ENCODE measurements at places on chromosomes 13 and 19.

DNA sequence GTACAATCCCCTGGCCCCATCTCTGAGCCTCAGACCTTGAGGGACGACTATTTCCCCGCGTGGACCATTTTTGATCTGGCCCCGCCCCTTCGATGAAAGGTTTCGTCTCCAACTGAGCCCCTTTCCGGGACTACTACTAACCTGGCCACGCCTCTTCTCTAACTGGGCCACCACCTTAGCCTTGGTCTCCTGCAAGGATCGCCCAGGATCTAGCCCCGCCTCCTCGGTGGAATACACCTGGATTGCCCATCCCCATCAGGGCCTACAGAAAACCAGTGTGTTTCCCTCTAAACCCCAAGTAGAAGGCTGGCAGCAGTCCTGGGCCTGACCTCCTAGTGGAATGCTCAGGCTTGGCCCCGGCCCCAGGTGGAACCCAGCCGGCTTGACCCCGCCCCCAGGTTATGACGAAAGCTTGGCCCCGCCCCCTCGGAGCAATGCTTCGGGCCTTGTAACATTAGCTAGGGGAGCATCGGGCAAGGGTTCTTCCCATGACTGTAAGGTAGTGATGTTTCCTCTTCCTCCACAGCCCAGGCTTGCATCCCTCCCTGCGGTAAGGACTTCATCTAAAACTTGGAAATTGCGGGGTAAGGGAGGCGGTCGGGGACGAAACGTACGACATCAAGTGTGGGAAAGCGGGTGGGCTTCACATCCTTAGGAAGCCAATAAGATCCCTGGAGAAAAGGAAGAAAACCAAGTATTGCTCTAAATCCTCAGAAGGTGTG is 9.1 kb downstream of the SPACA6 start:
- DNase-seq: no peak

GRCh38 chr13:113009743-113010509 is 40.9 kb downstream of the MCF2L start:
- no peak for DNase-seq

GRCh38 chr19:7907122-7907521 is 3.4 kb downstream of the MAP2K7 start:
- DNase-seq: no peak

GRCh38 chr19:12139269-12139668 is 881 bp downstream of the ZNF20 start:
- DNase-seq: no peak

GRCh38 chr19:4139614-4140236 is 13.7 kb upstream of the CREB3L3 start:
- peak; percentile 81 for DNase-seq

DNA sequence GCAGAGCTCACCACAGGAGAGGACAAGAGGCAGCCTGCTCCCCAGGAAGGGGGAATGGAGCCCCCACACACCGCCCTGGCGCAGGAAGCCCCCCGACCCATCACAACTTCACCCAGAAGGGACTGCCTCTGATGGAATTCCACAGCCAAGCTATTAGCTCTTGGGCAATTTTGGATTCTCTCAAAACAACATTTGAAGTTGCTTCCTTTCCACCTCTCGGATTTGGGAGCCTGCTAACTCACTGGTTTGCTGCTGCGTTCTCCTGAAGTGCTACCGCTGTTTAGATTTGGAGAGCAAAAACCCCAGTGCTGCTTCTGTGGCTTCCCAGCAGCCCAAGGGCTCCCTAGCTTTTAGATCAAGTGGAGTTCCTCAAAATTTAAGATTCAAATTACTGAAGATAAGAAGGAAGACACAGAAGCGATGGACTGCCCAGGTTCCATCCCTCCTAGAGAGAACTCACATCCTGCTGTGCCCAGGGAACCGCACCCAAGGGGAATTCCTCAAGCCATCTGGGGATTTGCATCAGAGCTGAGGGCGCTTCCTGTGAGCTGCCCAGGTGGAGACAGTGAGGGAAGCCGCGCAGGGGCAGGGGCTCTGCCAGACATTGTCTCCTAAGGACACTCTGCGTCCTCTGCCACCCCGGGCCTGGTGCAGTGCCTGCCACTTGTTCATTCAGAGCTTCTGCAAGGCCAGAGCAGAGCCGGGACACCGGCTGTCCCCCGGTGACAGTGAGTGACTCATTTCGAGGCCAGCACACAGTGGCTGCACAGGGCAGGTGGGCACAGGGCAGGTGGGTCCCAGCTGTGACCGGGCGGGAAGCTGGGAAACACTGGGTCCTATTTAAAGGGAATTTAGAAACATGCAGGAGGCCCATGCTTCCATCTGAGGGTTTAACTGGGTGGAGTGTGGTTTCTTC is 45.5 kb downstream of the COL4A1 start:
- DNase-seq: no peak

- no peak for DNase-seq
Observed at GRCh38 chr13:49428041-49428763, 15.7 kb downstream of the CAB39L start.
